Activated T-cell treated with anti-CD3 and anti-CD28 coated beads for 24 hours (primary cell): ENCODE measurements at places on chromosomes 1 and 21.

DNA sequence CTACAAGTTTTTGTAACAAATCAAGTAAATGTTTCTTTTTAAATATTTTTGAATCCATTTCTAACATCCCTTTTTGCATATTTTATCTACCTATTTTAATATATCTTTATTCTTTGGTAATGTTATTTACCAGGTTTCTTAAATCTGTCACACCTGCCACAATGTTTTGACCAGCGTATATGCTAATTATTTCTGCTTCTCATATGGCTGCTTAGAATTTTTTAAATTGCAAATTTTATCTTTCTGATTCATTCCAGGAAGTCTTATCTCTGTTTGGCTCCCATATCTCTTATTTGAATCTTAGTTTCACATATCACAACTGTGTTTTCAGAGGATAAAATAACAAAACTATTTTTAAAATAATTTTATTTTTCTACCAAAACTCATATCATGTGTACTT lies 1411.1 kb downstream of the KCNT2 start:
- no peak for DNase-seq

GRCh38 chr1:243364866-243365265 lies 109.0 kb downstream of the SDCCAG8 start:
- no peak for DNase-seq

- DNase-seq: no peak
These were observed 68.8 kb upstream of the SELENON start for GRCh38 chr1:25731148-25731547.

- DNase-seq: no peak
These were observed 85.2 kb downstream of the TBX19 start for GRCh38 chr1:168365719-168366479.

GRCh38 chr1:90162216-90162615 lies 167.3 kb downstream of the ZNF326 start:
- no peak for DNase-seq

DNA sequence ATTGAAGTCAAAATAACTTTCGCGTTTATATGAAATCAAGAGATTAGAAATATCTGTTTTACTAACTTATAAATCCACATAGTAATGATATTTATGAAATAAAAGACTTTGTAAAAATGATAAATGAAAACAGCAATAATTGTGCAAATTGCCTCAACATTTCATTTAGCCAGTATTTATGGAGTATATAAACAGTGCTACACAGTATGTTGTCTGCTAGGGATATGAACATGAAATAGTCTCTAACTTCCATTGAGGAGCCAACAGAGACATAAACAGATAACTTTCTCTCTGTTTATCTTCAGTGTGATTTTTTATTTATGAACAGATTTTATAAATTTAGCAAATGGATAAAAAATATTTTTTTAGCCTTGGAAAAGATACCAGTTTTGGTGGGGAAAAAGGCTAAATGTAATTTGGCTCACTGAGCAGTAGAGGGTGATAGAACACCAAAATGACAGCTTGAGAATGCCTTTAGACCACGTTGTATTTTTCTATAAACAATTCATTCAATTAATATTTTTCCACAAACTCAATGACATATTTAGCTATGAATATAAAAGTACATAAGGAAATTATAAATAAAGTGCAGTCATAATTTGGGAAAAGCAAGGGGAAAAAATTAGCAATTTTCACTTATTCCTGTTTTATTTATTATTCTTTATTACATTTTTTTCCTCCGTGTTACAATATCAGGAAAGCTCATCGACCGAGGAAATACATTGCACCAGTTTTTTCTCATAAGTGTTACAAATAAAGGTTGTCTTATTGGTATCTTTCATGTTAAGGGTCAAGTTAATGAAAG lies 47.5 kb upstream of the EEIG2 start:
- no peak for DNase-seq

DNA sequence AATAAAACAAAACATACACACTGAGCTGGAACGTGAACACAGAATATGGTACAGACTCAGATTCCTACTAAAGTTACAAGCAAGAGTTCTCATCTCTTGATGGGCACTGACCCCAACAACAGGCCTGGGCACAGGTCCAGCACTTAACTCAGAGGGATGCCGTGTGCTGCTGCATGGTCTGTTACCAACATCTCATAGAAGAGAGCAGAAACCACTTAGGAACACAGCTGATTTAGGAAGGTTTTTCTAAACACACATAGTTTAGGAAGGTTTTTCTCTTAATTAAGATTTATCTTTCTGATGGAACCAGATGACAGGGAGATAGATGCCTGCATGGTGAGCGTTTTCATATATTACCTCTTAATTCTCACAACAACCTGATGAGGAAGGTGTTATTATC lies 1.5 kb downstream of the GCLM start:
- no peak for DNase-seq

- DNase-seq: no peak
These were observed 216.2 kb upstream of the SAMSN1 start for GRCh38 chr21:14762327-14762726.

DNA sequence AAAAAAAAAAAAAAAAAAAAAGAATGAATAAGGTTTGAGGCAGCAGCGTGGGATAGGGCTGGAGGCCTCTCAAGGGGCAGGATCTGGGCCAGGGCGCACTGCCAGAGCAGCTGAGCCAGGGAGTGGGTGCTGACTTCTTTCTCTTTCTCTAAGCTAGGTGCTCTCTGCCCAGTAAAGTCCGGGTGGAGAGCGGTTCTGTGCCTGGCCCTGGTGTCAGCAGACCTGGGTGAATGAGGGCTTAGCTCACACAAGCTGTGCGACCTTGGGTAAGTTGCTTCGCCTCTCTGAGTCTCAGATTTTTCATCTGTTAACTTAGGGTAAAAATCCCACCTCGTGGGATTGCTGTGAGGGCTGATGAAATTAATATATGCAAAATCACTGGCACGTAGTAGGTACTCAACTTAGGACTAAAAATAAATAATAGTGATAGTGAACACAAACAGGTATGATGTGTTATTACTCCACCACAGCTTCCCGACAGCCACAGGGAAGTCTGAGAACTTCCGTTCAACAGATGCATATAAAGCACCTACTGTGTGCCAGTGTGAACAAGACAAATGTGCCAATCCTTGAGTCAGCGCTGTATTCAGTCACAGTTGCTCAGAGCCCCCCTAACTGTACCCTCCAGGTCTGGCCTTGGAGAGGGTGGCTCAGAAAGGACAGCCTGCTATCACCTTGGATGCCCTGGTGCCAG lies 2.0 kb upstream of the FAM131C start:
- no peak for DNase-seq

DNA sequence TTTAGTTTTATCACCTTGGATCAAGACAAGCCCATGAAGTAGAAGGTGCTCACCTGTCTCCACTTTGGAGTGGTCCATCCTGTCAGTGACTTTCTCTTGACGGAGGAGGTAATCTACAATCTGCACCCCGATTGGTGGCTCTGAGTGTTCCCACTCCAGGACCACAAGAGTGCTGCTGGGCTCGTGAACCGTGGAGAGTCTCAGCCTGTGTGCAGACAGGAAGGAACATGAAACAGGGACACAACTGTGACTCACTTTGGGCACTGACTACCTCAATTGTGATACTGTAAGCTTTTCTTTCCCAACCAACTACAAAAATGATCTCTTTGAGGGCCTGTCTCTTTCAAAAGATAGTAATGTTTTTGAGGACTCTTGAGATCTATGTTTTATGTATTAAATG lies 280.2 kb downstream of the ASTN1 start:
- DNase-seq: no peak

DNA sequence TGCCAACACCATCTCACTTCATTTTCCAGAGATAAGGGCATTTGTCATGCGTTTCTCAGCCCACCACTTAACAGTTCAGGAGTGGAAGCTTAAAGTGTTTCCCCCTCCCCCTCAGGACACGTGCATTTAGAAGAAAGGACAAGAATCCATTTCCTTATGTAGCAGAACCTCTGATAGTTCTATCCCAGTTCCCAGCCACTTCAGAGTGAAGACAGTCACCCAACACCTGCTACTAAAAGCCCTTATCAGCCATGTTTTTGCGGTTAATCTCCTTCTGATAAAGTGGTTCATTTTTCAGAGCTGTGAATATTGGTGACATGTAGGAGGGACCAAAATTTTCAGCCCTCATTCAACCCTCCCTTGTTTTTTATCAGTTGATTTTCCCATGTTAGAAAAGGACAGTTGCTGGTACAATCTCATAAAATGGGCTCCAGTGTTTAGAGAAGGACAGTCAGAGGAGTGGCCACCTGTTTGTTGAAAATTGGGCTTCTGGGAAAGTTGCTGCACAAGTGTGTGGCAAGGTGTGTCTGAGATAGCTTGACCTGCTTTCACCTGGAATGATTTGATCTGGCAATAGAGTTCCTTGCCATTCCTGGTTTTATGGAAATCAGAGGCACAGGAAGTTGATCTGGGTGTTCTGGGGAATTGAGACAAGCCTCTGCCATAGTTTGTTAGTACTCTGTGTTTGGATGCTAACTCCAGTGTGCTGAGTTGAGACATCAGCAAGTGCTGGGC lies 114.0 kb downstream of the PPP1R12B start:
- DNase-seq: no peak

DNA sequence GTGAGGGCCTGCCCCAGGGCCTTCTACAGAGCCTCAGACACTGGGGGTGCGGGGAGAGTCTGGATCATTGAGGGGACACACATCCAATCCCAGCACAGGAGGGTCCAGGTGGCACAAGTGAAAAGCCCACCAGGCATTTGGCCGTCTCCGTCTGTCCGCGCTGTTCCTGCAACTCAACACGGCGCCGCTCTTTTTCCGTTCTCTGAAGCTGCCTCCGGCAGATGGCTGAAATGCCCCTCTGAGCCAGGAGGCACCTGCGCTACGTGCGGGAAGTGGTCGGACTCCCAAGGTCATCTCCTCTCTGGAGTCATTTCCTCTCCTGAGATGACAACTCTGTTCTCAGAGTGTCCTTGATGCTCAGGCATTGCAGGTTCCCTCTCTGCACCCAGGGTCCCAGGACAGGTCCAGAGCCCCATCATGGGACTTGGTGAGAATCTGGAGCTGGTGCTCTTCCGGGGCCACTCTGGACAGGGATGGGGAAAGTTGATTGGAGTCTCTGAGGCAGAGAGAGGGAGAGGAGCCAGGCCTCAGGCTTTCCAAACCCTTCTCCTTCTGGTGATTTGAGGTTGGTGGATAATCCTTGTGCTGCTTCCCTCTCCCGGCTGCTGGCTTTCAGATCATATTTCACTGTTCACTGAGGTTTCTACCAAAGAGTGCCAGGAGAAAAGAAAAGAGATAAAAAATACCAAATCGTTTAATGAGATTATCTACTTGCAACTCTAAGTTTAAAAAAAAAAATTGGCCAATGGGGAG lies 14.0 kb upstream of the MIXL1 start:
- DNase-seq: no peak

GRCh38 chr1:26438041-26438440 lies 5.9 kb downstream of the DHDDS start:
- no peak for DNase-seq

DNA sequence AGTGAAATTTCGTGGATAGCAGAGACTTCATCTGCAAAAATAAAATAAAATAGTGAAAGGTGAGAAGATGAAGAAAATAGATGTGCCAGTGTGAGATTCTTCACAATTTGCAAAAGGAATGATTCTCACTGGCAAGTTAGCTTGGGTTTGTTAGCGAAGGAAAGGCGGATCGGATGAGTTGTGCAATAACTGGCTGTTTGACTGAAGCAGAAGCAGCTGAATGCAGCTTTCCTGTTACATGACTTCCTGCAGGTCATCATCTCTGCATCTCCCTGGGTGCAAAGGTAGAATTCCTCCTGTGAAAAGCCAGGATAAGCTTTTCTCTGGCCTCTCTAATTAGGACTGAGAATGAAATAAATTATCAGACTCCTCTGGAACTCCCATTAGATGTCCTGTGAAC lies 263.1 kb upstream of the CHRM3 start:
- no peak for DNase-seq

GRCh38 chr1:21508580-21509350 lies 458 bp upstream of the ALPL start:
- peak; percentile 50 for DNase-seq

DNA sequence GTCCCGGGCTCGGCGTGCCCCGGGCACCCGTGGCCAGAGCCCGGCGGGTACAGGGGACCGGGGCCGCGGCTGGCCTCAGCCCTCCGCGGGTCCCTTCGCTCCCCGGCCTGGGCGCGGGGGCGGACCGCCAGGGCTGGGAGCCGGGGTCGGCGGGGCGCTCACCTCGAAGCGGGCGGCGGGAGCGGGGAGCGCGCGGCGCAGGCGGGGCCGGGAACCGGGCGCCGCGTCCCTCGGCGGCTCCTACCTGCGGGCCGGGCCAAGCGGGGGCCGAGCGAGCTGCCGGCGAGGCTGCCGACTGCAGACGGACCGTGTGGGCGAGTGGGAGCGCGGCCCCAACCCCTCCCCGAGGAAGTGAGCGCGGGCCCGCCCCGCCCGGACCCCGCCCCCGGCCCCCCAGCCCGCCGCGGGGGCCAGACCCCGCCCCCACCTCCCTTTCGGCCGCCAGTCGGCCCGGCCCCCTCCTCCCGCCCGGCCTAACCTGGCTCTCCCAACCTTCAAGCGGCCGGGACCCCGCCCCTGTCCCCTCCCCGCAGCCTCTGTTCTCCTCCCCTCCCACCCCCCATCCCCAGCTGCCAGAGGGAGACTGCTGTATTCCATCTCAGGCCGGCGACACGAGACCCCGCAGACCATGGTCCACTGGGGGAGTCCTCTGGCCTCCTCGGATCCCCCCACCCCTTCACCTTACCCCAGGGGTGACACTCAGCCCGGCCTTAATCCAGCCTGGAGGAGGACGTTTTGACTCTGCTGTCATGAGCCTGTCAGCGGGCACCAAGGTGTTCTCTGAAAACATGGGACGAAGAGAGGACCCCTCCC lies at the start of gene FHL3:
TSS of gene FHL3 (minus strand) at position 320 of the 813 bp plus-strand sequence. CDS start 6,102 bp downstream, outside the sequence.
- no peak for DNase-seq

DNA sequence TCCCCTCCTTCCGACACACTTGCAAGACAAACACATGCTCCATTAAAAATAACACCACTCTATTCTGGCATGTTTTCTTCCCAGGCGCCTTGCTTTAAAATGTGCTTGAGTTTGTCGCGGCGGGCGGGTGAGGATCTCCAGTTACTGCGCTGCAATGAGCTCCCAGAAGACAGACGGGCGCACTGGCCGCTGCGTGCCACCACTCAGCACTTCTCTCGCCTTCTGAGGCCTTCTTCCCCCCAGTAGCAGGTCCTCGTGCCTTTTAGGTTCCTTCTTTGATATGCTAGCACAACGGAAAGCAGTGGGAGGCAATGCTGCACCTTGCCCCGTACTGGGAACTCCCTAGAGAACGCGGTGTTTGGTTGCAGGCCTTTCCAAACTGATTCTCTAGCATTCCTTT lies 279.5 kb upstream of the NR5A2 start:
- no peak for DNase-seq

GRCh38 chr1:42952303-42953001 lies 6.2 kb downstream of the SLC2A1 start:
- no peak for DNase-seq
